ENCODE measurements at places on chromosomes 11 and 22.
A peak's percentile ranks its signal among the peaks of the same experiment; 100 is the strongest.

DNA sequence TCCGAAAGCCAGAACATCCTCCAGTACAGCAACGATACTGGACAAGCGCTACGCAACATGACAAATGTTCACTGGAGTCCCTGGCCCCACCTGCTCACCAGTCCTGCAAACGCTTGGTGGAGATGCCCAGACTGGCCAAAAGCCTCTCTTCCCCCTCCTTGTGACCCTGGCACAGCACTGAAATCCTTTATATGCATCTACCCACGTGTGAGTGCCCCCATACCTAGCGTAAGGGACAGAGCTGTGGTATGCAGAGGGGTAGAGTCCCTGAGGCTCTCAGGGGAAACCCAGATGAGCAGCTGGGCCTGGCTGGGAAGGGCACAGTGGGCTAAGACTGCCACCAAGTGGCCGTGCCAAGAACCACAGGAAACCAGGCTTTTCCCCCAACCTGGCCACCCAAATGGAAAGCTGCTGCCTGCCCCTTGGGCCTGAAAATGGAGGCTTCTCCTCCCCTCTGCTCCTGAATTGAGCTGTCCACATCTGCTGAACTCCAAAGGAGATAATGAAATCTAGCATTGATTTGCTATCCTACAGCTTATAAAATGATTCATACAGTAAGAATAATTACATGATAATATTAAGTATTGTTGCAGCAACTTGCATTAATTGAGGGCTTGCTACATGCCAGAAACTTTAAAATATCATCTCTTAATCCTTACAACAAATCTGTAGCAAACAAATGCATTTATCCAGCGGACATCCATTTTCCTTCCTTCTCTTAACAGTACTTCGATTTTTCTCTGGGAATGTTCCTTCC is 24.8 kb upstream of the TTC12 start:
- no peaks in the 10 kb centered on the region for H3K27me3 ChIP-seq
- H3K27ac ChIP-seq: no peak overlapping the region
- no peaks in the 10 kb centered on the region for H3K4me1 ChIP-seq

DNA sequence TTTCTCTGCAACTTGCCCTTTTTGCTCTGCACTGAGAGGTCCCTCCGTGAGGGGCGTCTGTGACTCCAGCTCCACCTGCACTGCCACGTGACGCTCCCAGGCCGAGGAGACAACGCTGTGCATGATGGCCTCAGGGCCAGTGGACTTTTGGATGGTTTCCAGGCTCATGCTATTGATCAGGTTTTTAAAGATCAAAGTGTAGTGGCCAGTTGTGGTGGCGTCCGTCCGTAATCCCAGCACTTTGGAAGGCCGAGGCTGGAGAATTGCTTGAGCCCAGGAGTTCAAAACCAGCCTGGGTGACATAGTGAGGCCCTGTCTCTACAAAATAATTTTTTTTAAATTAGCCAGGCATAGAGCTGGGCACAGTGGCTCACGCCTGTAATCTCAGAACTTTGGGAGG is 16.1 kb downstream of the RPL3 start:
- no peaks in the 10 kb centered on the region for H3K4me1 ChIP-seq
- no peaks in the 10 kb centered on the region for H3K36me3 ChIP-seq
- H3K27me3 ChIP-seq: no peaks in the 10 kb centered on the region
- no peak overlapping the region for H3K27ac ChIP-seq

DNA sequence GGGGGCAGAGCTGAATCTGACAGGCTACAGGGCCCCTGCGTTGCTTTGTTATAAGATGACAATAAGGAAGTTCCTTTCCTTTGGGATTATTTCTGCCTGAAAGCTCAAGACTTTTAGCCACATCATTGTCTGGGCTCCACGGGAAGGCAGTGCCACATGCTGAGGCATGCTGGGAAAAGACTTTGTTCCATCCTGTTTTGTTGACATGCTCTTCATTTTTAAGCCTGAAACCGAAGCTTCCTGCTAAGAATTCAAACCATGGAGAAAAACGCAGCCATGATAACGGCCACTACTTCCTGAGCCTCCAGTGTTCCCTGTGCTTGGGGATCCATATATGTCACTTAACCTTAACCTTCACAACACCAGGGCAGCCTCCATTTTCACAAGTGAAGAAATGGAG is 5.5 kb upstream of the TCF20 start:
- H3K36me3 ChIP-seq: no peaks in the 10 kb centered on the region
- DNase-seq: no peak
- H3K27ac ChIP-seq: no peak overlapping the region
- H3K4me3 ChIP-seq: no peak overlapping the region
- H3K4me1 ChIP-seq: peaks cover 4% of the 10 kb centered on the region

DNA sequence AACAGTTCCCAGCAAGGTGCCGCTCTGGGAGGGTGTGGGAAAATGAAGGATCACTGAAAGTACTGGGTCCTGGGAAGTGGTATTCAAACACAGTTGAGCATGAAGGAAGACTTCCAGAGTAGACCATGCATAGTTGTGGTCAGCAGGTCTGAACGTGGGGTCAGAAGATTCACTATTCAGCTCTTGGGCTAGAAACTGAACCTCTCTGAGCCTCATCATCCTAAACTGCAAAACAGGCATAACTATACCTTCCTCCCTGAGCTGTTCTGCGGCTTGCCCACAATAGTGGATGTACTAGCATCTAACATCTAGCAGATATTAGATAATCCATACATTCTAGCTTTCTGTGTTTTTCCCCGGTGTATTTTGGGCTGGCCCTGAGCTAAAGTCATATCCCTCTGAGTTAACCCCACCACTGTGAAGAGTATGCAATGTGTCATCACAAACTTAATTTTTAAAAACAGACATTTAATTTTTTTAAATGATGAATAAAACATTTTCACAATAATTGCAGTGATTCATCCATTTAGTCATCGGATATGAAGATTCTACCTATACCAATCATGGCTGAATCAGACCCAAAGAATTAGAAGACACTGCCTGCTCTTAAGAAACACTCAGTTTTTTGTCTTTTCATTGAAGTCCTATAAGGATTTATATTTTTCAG is 179.1 kb downstream of the BLID start:
- H3K27ac ChIP-seq: no peak overlapping the region
- no peak overlapping the region for H3K4me3 ChIP-seq
- DNase-seq: no peak
- no peaks in the 10 kb centered on the region for H3K27me3 ChIP-seq
- H3K4me1 ChIP-seq: no peaks in the 10 kb centered on the region

DNA sequence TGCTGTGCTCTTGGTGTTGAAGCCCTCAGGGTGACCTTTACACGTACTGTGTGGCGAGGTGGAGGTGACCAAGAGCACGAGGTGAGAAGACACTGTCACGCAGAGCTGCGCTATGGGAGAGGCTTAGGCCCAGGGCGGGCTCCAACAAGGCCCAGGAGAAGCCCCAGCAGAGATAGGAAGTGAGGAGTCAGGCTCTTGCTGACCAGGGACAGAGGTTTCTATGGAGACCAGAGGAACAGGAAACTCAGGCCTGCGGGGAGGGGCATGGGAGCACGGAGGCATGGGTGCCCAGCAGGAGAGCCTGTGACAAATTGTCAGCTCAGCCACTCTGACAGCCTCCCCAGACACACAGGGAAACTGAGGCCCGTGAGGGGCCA is 15.8 kb downstream of the DGKZ start:
- H3K36me3 ChIP-seq: peaks cover 18% of the 10 kb centered on the region
- peaks cover 59% of the 10 kb centered on the region for H3K4me1 ChIP-seq
- H3K4me3 ChIP-seq: no peak overlapping the region
- H3K27me3 ChIP-seq: no peaks in the 10 kb centered on the region
- H3K27ac ChIP-seq: peak overlapping the region; percentile 76

DNA sequence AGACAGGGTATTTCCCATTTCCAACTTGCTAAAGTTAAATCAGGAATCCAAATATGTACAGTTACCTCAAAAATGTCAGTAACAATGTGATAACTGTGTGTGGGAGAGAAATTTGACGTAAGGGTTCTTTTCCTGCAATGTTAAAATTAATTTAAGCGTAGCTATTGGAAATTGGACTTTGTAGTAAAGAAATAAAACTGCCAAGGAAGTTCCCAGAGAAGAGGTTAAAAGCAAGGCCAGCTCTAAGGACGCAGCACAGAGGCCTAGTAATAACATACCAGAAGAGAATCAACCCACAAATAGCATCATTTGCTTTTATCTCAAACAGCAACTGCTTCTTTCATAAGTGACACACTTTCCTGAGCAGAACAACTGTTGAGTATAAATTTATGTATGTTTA is 36.8 kb upstream of the GRIA4 start:
- no peaks in the 10 kb centered on the region for H3K4me1 ChIP-seq
- H3K4me3 ChIP-seq: no peak overlapping the region
- H3K27me3 ChIP-seq: no peaks in the 10 kb centered on the region
- H3K27ac ChIP-seq: no peak overlapping the region

DNA sequence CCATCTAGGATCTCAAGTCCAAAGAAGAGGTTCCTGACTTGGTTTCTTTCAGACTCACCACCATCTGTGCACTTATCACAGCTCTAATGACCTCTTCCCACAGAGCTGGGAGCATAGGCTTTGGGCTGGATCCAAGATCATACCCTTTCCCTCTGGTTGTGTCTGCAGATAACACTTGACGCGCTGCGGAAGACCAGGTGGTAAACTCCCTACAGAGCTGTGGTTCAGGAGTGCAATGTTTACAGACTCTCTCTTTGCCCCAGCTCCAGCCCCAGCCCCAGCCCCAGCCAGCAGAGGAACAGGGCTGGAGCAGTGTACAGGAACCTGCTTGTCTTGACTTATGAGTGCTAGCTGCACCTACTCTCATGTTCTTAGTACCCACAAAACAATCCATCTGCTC is 274.4 kb upstream of the SYN3 start:
- DNase-seq: no peak
- no peaks in the 10 kb centered on the region for H3K4me1 ChIP-seq
- no peaks in the 10 kb centered on the region for H3K36me3 ChIP-seq
- H3K27ac ChIP-seq: no peak overlapping the region
- H3K27me3 ChIP-seq: no peaks in the 10 kb centered on the region
- H3K4me3 ChIP-seq: no peak overlapping the region

DNA sequence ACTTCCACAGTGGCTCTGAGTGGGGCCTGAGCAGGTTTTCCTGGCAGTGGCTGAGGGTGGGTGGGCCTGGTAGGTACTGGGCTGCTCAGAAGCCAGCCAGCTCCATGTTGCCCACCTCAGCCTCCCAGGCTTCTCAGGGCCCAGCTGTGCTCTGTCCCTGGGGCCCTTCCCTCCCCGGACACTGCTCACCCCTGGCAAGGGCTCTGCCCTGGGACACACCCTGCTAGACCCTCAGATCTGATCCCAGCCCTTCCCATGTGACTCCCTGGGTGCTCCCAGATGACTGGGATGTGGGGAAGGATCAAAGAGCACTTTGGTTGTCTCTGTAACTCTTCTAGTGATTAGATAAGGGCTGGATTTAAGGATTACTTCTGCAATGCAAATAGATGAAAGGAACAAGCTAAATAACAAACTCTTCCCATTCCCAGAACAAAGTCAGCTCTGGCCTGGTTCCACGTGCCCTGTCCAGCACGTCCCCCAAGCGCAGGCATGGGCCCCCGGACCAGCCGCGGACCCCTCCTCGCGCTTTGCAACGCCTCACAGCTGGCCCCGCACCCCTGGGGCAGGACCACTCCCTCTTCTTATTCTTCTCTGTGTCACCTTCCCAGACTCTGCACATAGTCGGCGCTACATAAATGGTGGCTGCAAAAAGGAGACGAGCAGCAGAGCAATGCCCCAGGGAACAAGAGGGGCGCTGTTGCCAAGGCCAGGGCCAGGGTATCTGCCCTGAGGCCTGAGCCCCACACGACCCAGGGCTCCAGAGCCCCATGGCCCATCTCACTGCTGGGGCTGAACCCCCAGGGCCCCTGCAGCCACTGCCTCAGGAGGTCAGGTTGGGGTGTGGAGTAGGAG is 5.7 kb upstream of the KRTAP5-6 start:
- H3K4me1 ChIP-seq: peaks cover 13% of the 10 kb centered on the region
- no peak overlapping the region for H3K4me3 ChIP-seq
- H3K27me3 ChIP-seq: peaks cover 4% of the 10 kb centered on the region
- H3K27ac ChIP-seq: no peak overlapping the region
- DNase-seq: no peak

GRCh38 chr11:29327891-29328290 is 688.9 kb downstream of the KCNA4 start:
- no peaks in the 10 kb centered on the region for H3K36me3 ChIP-seq
- no peaks in the 10 kb centered on the region for H3K27me3 ChIP-seq
- no peak for DNase-seq

DNA sequence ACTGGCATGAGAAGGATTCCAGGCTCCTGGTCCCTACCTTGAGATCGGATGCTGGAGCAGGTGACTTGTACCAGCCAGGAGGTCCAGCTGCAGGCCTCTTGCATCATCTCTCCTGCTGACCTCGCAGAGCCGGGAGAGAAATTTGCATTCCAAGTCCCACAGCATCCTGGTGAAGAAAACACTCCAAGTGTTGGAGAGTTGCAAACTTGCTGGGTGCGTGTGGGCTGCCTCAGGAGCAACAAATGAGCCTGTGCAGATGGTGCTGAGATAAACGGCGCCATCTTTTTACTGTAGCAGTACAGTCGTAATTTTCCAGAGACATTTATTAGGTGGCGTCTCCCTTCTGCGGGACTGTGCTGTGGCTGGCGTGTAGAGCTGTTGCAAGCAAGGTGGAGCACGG is 32.1 kb upstream of the ZBTB16 start:
- H3K27ac ChIP-seq: no peak overlapping the region
- no peak for DNase-seq
- H3K27me3 ChIP-seq: no peaks in the 10 kb centered on the region
